ENCODE measurements at places on chromosomes 6 and 20.

GRCh38 chr6:38533064-38533463 is 106.7 kb downstream of the BTBD9 start:
- no peak for DNase-seq

DNA sequence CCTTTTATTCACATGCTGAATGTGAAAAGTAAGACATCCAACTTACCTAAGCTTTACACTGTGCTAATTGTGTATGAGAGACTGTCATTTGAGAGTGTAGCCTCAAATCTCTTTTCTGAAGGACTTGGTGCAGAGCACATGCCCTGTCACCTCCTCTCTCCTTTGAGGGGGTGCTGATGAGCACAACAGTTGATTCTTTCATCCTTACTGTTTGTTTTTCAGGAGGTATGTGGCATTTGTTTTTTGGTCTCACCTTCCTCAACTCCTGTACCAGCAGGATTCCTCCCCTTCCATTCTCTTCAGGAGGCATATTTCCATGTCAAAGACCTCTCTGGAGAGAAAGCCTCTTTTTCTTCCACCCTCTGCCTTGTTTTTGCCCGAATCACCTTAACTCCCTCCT is 252.6 kb upstream of the CITED2 start:
- no peak for DNase-seq

DNA sequence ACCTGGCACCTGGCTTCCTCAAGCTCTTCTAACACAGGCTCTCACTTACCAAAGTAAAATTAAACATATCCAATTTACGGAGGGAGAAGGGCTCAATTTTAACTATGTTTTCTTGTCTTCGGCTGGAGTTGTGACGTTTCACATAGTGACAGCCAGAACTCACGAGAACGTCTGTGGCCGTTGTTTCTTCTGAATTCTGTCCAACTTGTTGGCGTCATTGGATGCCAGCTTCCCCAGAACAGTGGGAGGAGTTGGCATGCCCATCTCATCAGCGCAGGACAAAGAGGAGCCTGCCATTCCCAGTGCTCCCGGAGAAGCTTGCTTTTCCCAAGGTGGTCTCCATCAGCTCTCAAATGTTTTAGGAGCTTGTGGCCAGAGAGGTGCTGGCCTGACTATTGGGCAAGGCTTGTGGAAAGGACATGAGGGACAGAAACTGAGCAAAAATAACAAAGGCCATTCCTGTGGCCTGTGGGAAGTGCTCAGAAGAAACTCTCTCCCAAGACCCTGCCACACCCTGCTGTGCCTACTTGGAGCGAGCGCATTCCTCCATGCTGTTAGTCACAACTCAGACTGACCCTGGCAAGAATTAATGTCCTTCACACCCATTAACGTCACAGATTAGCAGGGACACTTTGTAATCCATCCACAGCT is 265.4 kb upstream of the CDH4 start:
- no peak for DNase-seq

DNA sequence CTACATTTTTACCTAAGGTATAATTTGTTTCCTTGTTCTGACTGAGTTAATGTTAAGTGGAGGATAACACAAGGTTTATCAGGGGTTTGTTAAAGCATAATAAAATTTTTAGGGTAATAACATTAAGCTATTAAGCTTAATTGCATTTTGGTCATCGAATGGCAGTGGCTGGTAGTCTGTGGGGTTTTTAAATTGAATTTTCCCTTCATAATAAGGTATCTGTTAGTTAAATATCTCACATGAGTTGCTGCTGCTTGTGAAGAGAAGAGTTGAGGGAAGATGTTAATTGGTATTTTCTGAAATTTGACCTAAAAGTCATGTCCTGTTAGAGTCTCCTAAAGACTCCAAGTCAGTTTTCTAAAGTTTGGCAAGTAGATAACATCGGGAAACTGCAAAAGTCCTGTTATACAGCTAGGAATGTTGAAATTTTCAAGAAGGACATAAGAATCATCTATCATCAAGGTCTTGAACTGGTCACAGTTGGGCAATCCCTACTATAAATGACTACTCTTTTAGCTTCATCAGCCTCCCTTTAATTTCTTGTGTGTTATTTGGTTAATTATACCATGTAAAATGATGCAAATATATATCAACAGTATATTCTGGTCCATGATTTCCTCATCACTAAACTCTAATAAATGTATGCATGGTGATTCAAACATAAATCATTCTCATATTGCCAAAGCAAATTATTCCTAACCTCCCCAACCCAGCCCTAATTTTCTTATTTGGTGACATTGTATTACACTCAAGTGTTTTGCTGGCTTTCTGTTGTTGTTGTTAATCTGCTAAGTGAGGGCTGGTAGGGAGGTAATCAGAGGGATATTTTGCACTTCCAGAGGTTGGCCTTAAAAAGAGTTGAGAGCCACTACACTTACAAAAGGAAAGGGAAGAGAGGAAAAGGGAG is 64.0 kb downstream of the MAP3K5 start:
- no peak for DNase-seq

- no peak for DNase-seq
Measured at GRCh38 chr20:63509088-63509564, 10.2 kb upstream of the EEF1A2 start.

DNA sequence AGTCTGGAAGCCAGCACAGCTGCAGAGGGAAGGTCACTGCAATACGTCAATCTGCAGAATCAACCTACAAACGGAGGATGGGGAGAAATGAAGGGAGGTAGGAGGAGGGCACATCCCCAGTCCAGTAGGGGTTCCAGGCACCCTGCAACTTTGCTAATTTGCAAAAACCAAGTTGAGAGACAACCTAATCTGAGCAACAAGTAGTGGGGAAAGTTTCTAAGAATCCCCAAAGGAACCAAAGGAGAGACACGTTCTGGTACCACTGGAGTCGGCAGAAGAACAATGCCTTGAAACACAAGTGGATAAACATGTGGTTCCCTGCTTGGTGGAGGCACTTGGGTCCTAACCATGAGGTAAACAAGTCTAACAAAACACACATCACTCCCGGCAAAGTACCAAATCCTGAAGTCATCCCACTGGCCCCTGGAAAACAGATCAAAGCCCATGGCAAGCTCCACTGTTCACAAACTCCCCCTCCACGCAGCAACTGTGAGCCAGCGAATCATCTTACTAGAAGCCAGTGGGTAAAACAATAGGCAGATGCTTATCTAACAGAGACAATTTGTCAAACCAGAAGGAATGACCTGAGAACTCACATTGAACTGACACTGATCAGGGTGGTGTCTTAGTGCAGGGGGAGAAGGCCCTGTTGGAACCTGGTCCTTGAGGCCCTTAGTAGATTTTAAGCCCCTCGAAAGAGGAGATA is 4.7 kb downstream of the MRPS18A start:
- no peak for DNase-seq

DNA sequence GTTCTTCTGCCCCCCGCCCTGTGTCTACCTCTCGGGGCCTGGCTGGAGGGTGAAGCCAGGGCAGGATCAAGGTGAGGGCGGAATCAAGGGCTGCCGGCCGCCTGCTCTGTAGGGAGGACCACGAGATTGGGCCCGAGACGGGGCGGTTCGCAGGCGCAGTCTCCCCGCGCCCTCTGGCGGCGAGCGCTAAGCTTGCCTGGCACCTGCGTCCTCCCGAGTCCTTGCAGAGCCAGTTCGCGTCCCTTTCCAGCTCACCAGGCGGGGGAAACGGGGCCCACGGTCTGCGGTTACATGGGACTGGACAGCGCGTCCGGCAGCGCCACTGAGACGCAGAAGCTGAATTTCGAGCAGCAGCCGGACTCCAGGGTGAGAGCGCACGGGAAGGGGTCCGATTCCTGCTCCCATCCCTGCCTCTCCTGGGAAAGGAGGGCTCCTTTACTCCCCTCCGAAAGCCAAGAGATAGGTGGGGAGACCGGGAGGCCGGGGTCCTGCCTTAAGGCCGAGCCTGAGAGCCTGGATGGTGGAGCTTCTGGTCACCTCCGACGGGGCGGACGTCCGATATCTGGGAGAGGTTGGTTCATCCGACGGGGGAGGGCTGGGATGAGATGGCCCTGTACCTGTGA is 3.6 kb upstream of the MATN4 start:
- DNase-seq: no peak

DNA sequence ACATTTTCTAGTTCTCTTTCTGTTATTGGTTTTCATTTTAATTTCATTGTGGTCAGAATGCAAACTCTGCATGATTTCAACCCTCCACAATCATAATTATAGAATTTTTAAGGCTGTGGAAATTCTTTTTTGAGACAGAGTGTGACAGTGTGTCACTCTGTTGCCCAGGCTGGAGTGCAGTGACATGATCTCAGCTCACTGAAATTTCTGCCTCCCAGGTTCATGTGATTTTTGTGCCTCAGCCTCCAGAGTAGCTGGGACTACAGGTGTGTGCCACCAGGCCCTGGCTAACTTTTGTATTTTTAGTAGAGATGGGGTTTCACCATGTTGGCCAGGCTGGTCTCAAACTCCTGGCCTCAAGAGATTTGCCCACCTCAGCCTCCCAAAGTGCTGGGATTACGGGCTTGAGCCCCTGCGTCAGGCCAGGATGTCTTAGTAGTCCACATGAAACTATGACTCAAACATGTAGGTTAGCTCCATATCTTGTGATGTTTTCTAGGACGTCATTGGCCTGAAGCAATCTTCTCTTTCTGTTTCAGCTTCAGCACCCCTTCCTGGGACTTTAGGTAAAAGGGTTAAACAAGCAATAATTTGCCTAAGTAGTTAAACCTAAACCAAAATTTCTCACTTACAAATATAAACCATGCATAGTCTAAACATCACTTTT is 47.4 kb upstream of the SAMD3 start:
- no peak for DNase-seq

- no peak for DNase-seq
Measured at GRCh38 chr6:133288662-133289061, 47.5 kb downstream of the EYA4 start.

- DNase-seq: no peak
Measured at GRCh38 chr6:158552055-158552795, 7.7 kb upstream of the TMEM181 start.

DNA sequence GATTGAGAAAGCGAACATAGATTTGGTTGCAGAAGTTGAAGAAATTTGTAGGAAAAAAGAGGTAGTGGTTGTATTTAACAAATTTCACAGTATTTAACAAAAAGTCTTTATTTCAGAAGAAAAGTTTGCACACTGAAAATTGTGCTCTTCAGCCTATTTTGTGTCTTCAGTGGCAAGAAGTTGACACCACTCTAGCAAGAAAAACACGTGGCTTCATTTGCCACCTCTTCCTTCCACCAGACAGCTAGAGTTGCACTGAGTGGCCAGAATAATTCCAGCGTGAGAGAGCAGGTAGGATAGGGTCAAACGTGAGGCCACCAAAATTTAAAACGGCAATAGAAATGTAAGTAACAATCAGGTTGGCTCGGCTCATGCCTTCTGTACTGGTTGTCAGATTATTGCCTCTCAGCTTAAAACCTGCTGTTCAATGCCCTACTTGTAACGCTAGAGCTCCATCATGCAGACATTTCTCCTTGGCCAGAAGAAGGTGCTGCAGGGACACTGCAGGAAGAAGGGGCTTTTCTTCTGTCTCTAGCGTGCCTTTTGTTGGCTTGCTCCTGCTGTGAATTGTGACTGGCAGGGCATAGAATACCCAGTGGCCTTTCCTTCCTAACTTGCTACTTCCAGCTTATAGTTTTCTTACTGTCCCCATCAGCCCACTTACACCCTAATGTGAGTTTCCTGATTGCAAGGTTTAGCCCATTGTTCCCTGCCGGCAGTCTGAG is 12.1 kb downstream of the TRAPPC3L start:
- DNase-seq: no peak

- no peak for DNase-seq
Measured at GRCh38 chr6:134539865-134540323, 222.0 kb upstream of the SGK1 start.

- DNase-seq: no peak
Measured at GRCh38 chr20:42686057-42686456, 503.6 kb downstream of the PTPRT start.

DNA sequence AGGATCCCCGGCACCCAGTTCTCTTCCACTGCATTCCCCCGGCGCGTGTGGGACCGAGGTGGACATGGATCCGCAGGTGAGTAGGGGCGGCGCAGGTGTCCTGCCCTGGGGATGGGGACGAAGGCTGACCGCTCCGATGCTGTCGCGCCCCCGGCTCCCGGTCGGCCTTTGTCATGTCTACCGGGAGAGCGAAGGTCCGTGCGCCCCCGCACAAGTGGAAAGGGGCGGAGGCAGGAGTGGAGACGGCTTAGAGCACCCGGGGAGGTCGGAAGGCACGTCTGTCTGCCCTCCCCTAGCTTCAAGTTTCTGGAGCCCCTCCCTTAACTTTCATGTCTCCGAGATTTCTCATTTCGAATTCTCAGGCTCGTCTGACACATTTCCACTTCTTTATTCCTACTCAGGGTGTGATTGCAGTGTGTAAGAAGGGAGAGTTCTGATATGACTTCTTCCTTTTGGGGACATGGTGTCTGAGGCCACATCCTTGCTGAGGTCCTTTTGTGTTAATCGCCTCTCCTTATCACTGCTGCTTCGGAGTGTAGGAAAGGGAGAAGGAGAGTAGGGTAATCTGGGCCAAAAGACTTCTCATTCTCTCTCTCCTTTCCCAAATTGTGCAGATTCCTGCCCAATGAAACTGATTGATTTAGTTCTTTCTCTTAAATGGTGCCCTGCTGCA is 435 bp downstream of the KIFC1 start:
- DNase-seq: peak; percentile 7

GRCh38 chr6:67885081-67886033 is 749.7 kb upstream of the ADGRB3 start:
- DNase-seq: no peak

GRCh38 chr20:40638414-40638813 is 50.6 kb downstream of the MAFB start:
- DNase-seq: no peak

- DNase-seq: no peak
Measured at GRCh38 chr6:169323221-169323620, 69.6 kb upstream of the THBS2 start.

- no peak for DNase-seq
Measured at GRCh38 chr6:155340464-155341129, 26.3 kb upstream of the TFB1M start.

DNA sequence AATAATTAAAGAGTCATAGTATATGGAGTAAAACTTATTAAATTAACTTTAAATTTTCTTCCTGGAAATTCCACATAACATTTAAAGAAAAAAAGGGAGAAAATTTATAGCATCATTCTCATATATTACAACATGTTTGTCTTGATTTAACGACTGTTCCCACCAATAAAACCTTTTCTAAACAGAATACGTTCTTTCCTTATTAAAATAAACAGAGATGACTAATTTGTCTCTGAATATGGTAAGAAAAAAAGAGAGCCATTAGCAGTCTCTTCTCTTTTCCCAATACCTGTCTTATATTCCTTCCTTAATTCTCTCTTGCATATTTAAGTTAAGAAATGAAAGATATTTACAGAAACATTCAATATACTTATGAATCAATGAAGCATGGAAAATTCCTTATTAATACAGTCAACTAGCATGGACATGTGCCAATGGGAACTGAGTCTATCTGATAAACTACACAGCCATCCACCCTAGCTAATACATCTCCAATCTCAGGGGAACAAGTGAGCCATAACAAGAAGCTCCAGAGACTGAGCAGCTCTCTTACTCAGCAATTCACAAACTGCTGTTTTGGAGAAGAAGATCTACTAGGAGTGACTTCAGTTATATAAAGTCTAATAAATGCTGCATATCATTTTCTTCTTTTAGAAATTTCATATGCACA is 347.1 kb upstream of the MANEA start:
- no peak for DNase-seq
